Stimulated activated CD4-positive, alpha-beta T cell treated with anti-CD3 and anti-CD28 coated beads, Interleukin-1b, Interleukin-23, amount 100 ng/mL, for 1 hour (primary cell): ENCODE measurements at places on chromosomes 12 and 14.

GRCh38 chr12:45406988-45407850 is 191.3 kb downstream of the ANO6 start:
- no peak for DNase-seq

DNA sequence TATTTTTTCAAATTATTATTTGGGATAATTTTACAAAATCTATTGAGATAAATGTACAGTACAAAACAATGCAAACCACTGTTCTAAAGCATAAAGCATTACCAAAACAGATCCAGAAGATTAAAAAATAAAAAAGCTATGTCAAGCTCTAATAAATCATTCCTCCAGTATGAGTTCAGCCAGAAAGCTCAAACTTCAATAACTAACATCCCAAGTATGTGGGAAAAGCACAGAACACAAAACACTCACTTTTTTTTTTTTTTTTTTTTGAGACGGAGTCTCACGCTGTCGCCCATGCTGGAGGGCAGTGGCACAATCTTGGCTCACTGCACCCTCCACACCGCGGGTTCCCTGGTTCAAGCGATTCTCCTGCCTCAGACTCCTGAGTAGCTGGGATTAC is 11.3 kb downstream of the SAV1 start:
- DNase-seq: no peak

GRCh38 chr14:85363358-85363757 is 166.6 kb upstream of the FLRT2 start:
- DNase-seq: no peak

GRCh38 chr14:88856786-88857366 is 32.4 kb downstream of the TTC8 start:
- DNase-seq: no peak

DNA sequence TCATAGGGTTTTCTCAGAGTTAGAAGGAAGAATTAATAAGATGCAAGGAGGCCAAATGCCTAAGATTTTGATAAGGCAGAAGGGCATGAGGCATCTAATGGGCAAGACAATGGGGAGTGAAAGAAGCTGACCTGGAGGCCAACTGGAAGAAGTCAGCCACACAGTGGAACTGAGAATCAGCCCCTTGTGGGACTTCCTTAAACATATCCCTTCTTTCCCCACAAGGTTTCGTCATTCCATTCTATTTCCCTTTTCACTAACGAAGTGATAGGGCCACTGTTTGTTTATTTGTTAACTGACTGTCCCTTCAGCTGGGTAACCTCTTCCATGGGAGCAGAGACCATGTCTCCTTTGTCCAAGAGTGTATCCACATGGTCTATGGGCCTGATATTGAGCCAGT is 86.2 kb downstream of the HELB start:
- no peak for DNase-seq

DNA sequence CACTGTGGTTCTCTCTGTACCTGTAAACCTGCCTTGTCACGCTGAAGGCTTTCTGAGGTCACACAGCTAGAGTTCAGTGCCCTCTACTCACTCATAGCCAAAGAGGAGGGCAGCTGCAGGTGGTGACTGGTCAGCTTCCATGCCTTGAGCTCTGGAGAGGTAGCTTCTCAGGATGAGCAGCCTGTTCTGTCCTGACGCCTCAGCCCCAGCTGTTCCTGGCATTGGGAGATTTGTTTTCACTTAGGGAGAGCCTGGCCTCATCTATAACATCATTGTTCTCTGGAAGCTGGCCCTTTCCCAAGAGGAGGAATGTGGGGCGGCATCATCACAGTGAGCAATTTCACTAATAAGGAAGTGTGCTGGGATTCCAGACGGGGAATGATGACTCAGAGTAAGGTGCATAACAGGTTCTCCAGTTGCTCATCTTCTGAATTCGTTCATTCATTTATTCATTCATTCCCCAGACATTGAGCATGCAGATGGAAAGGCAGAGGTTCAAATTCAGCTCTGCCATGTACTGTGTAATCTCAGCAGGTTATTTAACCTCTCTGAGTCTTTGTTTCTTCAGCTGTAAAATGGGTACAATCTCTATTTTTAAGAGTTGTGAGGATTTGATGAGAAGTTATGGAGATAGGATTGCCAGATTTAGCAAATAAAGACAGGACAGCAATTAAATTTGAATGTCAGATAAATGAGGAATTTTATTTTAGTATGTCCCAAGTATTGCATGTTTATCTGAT is 255.8 kb upstream of the CRY1 start:
- DNase-seq: no peak

DNA sequence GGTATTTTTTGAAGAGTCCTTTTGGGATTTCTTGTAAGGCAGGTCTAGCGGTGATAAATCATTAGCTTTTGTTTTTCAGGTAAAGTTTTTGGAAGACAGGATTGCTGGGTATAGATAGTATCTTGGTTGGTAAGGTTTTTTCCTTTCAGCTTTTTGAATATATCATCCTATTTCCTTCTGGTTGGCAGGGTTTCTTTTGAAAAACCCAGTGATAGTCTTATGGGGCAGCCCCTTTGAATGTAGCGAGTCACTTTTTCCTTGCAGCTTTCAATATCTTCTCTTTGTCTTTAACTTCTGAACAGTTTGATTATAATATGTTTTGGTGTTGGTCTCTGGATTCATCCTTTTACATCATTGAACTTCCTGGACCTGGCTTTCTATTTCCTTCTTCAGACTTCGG is 20.2 kb downstream of the TMX1 start:
- no peak for DNase-seq

DNA sequence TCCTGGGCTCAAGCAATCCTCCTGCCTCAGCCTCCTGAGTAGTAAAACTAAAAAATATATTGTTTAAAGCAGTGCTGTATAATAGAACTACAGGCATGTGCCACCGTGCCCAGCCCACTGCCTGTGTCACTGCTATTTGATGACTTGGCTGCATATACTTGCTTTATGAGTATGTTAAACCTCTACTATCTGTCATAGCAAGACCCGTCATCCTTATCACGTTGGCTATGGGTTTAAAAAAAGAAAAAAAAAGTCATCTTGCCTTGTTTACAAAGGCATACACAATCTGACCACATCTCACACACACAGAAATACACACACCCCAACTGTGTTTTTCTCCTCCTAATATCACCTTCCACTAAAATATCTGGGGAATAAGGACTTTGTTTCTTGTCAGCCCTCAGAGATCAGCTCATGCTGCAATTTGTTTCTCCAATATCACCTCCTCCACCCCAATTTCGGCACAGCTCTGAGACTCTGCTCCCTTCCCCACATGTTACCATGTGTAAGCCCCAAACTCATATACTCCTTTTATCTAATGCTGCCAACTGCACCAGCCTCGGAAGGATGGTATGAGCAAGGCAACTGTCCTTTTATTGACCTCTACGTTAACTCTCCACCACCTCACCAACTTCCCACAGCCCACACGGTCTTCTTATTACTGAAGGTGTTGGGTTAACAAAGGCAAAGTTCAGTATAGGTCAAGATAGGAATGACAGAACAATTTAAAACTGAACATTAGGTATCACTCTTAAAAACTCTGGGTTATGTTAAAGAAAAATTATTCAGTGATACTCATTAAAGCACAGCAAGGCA is 802 bp upstream of the TMPRSS12 start:
- DNase-seq: no peak

DNA sequence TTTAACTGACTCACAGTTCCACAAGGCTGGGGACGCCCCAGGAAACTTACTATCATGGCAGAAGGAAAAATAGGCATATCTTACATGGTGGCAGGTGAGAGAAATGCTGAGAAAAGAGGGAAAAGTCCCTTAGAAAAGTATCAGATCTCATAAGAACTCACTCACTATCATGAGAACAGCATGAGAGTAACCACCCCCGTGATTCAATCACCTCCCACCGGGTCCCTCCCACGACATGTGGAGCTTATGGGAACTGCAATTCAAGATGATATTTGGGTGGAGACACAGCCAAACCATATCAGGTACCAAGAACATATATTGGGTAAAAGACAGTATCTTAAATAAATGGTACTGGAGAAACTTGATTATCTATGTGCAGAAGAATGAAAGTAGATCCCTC is 100.3 kb upstream of the FAR2 start:
- DNase-seq: no peak

GRCh38 chr12:66236969-66237368 is 48.0 kb downstream of the IRAK3 start:
- DNase-seq: no peak

- no peak for DNase-seq
Observed at GRCh38 chr14:87999277-87999676, 5.7 kb upstream of the GPR65 start.

DNA sequence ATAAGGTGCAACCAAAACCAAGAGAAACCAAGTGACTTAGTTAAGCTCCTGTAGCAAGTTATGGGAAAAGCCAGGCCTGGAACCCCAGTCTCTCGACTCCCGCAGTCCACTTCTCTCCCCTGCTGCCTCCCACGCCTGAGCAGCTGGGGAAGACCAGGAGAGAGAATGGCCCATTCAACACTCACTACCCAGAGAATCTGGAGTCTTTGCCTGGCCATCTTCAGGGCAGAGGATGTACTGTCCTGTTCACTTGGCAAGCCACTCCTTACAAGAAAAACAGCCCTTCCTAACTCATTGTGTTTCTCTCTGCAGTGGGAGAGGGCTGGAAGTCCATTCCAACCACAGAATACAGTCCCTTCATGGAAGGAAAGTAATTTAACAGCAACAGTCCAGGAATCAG is 1.8 kb downstream of the PITPNM2 start:
- no peak for DNase-seq

DNA sequence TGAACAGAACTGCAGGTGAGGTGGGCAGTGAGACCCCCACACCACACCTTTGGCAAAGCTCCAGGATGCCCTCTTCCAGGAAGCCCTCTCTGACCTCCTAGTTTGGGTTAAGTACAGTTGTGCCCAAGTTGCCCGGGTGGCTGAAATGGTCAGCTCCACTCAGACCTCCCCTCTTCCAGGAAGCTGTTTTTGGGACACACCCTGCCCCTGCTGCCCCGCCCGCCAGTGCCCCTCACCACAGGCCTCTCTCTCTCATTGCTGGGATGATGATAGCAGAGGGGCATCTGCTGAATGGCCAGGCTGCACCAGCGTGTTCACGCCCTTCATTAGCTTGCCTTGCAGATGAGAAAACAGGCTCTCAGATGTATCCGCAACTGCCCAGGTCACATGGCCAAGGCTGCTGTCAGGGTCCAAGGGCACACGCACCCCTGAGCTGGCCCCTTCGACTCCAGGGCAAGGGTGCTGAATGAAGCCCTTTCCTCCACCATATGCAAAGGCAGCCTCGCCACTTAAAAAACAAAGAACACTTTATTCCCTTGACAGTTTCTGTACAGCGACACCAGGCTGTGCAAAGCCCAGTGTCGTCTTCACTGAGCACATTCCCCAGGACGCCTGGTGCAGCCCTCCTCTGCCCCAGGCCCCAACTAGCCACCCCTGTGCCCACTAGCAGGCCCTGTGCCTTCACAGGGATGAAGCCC is 15.5 kb downstream of the SLC25A29 start:
- DNase-seq: no peak
